ENCODE measurements at places on chromosomes 13 and 19.

DNA sequence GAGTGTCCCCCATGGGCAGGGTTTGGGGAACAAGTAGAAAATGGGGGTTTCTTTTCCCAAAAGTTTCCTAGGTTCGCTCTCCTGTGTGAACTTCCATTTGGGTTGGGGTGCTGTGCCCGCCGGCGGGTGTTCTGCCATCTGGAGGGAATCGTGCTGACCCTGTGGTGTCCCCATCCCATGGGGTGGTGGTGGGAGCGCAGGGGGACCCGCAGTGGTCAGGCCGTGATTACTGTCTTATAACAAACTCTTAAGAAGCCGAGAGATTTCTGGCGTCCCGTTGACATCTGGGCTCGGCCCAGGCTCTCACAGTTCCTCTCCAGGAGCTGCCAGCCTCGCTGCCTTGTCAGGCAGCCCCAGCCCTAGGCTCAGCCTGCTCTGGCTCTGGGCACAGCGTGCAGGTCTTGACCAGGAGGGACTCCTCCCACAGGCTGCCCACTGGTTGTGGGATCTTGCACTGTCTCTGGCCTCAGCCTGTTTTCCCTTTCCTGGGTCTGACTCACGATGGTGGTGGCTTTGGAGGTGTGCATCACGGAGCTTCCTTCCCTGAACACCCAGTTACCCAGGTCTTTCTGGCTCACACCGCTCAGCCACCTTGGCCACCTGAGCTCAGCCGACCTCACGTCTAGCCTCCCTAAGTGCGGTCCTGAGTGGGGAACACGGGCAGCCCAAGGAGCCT is 34.5 kb downstream of the PLEKHJ1 start:
- no peak for DNase-seq

DNA sequence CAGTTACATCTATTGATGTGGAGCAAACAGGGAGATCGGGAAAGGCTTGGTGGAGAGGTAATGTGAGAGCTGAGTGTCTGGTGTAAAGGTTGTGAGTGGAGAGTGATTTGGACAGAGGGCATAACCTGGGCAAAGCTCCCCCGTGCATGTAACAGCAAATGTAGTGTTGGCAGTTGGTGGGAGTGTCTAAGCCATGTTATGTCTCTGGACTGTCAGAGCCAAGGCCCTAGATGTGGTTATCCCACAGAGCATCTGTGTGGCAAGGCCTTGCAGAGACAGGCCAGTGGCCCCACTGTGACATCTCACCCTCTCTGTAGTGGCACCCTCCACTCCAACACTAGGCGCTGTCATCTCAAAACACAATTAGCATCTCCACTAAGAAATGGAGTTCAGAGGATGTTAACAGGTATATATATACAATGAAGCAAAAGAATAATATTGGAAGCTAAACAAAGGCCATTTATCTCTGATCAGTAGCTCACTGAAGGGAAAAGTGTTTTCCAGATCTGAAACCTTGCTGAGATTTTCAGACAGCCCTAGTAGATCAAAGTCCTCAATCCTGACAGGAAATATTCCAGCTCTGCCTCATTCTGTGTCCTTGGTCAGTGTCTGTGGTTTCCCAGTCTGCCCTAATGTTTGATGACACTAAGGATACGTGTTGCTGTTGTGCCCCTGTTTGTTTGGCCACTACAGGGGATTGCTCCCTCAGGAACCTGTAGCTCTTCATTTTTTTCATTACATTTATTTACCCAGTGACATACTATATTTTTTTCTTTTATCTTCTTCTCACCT is 20.2 kb downstream of the POLR1D start:
- no peak for DNase-seq

GRCh38 chr13:46748300-46748699 is 48.7 kb downstream of the ESD start:
- DNase-seq = no peak

DNA sequence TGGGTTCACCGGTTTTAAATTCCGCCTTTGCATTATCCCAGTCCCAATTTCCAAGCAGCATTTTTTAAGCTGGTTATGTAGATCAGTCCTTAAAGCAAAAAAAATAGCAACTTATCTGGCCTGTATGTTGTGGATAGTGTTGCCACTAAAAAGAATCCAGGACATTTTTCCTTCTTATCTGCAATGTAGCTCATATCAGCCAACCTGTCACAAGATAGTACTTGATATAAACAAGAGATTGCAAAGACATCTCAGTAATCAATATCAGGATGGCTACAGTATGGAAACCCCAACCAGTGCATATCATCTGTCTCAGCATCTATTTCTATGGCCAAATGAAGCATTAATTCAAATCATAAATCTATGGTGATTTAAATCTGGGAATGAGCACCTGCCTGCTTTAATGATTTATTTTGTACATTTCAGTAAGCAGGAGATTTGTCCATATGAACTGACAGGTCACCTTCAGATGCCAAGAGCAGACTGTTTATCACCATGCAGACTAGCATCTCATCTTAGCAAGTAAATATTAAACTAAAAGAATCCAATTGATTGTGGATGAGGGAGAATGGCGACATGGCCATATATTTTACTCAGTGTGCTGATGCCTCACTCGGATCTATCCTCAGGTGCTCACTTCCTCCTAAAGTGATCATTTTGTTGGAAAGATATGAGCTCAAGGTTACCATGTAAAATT is 240.4 kb downstream of the DACH1 start:
- no peak for DNase-seq

DNA sequence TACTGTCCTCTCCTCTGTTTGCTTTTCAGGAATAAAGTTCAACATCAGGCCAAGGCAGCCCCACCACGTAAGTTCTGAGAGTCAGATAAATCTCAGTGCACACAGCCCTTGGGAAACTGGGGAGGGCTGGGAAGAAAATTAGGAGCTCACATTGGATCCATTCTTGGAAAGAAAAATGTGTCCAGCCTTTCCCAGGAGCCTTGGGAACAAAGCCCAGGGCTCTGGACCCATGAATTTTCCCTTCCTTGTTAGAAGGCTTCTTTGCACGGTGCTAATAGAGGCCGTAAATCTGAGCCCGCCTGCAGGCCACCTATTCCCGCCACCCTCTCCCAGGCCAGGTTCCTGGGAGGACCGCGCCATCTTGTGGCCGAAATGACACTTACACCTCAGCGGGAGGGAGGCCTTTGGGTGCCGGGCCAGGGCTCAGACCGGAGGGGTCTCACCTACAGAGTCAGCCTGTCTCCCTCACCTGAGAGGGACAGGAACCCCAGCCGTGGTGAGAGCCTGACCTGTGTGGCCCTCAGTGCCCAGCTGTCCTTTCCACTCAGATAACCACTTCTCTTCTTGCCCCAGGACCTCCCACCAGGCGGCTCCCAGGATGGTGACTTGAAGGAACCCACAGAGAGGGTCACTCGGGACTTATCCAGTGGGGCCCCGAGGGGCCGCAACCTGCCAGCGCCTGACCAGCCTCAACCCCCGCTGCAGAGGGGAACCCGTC is 25.1 kb upstream of the KCTD15 start:
- peak; percentile 14 for DNase-seq

DNA sequence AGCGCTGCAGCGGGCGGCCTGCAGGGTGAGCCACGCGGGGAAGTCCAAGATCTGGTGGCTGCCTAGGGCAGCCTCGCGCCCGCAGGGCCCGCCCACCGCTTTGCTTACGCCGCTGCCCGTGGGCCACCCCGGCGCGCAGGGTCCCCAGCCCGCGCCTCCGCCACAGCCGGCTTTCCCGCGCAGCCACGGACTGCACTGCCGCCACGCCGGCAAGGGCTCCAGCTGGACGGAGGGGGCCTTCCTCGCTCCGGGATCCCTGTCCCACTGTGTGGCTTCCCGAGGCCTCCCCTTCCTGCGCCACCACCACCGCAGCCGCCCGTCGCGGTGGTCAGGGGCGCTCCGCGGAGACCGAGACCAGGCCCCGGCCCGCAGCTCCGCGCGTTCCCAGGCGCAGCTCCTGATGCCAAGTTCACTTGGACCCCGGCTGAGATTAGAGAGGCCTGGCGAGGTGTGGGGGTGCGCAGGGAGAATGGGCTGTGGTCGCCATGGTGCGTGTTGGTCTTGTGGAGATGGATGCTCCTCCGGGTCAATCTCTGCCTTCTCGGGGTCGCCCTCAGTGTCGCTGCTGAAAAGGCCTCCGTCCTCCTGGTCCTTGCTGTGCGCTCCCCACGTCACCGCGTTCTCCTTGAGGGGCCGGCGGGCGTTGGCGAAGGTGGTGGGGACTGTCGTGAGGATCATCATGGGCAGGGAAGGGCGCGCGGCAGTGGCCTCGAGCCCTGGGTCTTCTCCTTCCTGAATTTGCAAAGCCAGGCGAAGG is 17.9 kb upstream of the RNF17 start:
- DNase-seq = no peak

Measured in amniotic stem cell (primary cell).